Activated CD8-positive, alpha-beta memory T cell treated with anti-CD3 and anti-CD28 coated beads for 1 hour (primary cell): ENCODE measurements at places on chromosomes 7 and 10.

DNA sequence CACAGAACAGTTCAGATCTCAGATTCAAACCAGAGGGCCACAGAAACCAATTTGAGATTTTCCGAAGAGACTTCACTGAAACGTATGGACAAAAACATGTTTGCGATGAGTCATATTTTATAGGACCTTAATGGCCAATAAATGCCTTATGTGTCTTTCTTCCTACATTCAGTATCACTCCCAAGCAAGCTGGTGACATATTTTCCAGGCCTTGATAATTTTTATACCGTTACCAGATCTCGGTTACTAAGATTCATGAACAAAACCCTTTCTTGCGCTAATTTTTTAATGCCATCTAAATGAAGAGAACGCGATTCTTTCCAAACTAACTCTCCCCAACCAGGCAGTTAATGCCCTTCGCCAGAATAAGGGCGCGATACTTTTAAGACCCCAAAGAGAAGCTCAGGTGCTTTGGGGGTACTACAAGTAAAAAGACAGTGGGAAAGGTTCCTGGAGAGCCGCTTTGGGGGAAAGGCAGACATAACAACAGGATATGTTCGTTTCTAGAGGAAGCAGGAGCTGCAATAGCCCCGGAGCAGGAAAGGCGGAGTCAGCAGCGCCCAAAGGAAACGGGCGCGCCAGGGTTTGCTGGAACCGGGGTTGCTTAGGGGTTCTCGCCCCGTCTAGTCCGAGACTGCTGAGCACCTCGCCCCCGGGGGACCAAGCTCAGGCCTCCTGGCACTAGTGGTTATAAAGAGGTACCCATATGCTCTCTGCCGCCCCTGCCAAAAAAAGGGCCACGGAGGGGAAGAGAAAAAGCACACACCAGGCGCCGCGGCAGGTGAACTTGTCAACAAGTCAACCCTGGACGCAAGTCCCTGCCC, 884 bp downstream of the ICA1 start:
- no peak for DNase-seq

DNA sequence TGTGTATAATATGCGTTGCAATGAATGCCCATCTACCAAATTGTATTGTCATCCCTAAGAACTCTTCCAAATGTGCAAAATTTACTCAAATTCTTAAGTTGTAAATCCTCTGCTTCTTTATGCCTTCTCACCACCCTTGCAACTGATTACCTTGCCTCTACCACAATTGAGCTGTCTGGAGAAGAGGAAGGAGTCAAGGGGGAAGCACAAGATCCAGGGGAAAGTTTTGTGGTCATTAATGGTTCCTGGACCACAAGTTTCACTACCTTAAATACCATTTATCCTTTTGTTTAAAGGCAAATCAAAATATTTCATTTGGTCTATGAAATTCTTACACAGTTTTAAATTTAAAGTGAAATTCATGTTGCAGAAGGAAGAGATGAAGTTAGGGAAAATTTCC, 16.7 kb downstream of the CRPPA start:
- DNase-seq = no peak

- DNase-seq = no peak
Measured at GRCh38 chr10:131870831-131871672, 29.8 kb upstream of the PPP2R2D start.

DNA sequence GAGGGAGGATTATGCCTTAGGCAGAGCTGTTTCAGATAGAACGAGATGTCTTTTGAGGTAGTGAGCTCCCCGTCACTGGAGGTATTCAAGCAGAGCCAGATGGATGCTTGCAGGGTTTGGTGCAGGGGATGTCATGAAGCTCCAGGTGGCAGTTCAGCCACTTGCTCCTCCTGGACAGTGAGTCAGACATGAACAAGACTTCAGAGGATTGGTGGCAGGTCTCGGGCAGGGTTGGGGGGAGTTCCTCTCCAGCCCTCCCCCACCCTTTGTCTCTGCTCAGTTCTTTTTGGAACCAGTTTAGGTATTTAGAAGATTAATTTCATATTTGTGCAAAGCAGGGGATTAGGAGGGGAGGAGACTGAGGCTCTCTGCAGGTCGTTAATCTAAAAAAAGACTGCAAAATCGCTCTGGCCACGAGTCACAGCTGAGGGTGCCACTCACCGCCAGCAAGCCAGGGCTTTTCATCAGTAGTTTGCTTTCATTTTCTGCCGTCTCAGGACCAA, 21.5 kb upstream of the MYL10 start:
- DNase-seq = no peak

GRCh38 chr10:112775892-112776674, 174.0 kb upstream of the TCF7L2 start:
- DNase-seq = no peak

- no peak for DNase-seq
Measured at GRCh38 chr10:129586898-129587443, 119.9 kb downstream of the MGMT start.

DNA sequence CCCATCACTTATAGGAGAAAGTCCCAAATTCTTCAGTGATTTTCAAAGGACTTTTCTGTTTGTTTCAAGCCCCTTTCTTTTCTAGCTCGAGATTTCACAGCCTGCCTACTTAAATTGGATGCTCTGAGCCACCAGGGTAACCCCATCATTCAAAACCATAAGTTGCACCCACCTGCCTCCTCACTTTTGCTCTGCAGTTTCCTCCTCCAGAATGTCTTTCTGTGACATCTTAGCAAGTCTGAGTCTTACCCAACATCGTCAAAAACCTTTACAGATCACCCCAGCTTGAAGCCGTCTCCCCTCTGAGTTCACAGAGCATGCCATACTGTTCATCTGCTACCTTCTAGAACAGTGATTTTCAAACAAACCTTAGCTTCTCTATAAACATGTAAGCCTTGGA, 64.3 kb upstream of the CACNB2 start:
- DNase-seq = no peak

GRCh38 chr7:37344886-37345579, 103.6 kb downstream of the ELMO1 start:
- no peak for DNase-seq

DNA sequence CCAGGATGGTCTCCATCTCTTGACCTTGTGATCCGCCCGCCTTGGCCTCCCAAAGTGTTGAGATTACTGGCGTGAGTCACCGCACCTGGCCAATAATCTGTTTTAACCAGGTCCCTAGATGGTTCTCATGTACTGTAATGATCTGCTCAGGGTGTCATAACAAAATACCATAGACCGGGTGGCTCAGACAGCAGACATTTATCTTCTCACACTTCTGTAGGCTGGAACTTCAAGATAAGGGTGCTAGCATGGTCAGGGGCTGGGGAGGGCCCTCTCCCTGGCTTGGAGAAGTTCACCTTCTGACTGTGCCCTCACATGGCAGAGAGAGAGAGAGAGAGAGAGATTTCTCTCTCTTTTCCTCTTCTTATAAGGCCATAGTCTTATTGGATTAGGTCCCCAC, 279.4 kb upstream of the LYZL1 start:
- DNase-seq = no peak

DNA sequence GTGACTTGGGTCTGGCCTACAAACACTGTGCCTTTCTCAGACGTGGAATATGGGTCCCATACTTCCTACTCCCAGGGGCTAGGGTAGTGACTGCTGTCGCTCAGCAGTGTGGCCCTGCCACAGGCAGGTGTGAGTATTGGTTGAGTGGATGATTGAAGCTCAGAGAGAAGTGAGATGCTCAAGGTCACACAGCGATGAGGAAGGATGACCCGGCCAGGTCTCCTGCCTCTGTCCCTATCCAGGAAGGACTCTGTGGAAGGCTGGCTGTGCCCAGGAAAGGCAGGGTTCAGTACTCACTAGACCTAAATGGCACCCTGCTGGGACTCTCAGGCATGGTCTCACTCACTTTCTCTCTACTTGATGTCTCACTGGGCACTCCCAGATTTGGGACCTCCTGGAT, 2.8 kb downstream of the PRF1 start:
- no peak for DNase-seq

DNA sequence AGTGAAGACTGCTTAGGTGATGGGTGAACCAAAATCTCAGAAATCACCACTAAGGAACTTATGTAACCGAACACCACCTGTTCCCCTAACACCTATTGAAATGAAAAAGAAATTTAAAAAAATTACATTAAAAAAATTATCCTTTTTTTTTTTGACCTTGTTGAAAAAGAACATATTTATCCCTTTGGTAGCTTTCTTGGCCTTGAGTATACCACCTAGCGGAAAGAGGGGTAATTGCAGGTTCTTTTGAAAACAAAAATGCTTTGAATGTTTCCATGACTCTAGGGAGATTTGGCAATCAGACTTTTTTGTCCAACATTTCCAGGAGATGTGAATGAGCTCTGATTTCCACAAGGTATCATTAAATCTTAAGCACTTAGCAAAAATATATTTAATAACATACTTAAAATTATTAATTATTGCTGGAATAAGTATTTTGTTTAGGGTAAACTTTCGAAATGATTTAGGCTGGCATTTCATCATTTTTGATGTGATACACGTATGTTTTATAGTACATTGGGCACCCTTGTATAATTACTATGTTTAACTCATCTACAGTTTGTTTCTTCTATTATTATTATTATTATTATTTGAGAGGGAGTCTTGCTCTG, 47.0 kb upstream of the ELMO1 start:
- no peak for DNase-seq

DNA sequence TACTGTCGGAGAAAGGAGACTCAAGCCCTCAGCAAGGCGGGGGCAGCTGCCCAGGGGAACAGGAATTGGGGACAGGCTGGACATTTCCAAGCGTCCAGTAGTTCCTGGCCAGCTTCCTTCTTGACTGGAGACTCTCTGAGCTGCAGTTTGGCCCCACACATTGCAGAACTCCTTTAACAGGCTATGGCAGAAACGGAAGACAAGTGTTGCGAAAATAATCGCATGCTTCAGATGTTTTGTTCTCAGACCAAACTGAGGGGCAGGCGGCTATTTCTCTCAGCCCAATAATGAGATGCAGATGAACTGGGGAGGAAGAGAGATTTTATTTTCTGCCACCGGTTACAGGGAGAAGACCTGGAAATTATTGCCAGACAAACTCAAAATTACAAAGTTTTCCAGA, 88.0 kb upstream of the PFKP start:
- no peak for DNase-seq

- DNase-seq = no peak
Measured at GRCh38 chr7:31420948-31421347, 80.4 kb upstream of the NEUROD6 start.

DNA sequence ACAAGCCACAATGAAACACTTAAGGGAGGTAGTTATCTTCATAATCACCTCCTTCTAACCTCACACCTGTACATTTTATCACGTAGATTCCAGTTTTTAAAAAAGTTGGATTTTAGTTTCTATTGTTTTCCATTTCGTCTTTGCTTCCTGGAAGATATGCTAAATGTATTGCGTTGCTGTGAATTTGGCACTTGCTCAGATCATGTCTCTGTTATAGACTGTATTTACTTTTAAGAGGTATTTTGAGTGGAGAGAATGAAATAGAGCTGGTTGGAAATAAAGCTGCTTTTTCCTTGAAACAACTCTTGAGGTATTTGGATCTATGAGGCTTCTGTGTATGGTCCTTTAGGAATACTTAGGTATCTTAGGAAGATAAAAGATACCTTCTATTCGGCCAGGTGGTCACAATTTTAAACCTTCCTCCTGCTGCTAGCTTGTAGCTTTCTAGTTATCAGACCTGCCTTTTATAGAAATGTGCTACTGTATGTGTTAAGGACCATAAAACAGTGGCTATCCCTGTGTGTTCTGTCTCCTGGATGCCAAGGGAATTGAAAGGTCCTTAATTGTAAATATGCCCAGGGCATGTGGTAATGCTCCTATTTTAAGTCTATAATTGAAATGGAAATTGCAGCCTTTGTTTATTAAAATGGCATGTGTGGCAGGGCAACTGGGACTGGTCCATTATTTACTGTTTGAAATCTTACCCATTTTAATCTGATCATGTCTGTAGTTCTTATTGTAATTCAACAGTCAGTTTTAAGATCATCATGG, 147.7 kb downstream of the SND1 start:
- DNase-seq = no peak

GRCh38 chr7:5237286-5237685, 45.5 kb upstream of the SLC29A4 start:
- DNase-seq = no peak

DNA sequence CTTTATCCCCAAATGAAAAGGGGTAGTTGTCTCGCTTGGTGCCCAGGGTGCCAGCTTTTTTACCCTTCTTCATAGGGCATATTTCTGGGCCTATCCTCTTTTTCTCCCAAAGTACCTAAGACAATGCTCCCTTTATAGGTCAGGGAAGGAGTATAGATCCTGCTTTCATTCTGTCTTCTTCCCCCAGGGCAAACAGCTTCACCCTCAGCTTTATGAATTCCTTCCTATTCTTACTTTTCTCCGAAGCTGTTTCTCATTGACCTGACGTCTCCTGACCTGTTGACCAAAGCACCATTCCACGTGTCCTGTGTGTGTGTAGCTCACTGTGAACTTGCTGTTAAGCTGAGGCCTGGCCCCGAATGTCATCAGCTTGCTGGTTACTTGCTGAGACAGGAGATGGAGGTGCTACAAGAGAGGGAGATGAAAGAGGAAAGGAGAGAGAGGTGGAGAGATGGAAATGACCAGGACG, 48.9 kb downstream of the PYROXD2 start:
- no peak for DNase-seq

- no peak for DNase-seq
Measured at GRCh38 chr10:133458710-133459453, 5.1 kb downstream of the SCART1 start.

DNA sequence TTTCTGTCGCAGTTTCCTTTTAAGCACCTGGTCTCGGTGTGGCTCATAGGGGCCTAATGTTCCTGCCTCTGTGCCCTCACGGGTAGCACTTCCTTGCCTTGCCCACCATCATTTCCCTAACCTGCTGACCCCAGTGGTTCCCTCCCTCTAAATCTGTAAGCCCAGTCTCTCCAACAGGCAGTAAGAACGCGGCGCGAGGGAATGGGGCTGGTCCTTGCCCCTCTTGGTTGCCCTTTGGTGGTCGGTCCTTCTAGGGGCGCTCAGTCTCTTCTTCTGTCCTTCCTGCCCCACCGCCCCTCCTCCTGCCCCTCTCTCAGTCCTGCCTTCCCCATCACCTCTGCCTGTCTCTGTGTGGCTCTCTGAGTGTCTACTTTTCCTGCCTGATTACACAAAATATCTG, 21.2 kb downstream of the EMX2 start:
- DNase-seq = no peak

DNA sequence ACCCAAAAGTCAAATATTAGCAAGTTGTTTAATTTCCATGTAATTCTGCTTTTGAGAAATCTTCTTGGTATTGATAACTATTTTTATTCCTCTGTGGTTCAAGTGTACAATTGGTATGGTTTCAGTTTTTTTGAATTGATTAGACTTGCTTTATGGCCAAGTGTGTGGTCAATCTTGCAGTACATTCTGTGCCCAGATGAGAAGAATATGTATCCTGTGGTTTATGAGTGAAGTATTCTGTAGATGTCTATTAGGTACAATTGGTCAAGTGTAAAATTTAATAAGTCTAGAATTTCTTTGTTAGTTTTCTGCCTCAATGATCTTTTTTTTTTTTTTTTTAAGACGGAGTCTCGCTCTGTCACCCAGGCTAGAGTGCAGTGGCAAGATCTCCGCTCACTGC, 36.6 kb upstream of the C7orf33 start:
- DNase-seq = no peak

- no peak for DNase-seq
Measured at GRCh38 chr10:28075424-28075823, 76.5 kb upstream of the ODAD2 start.

- DNase-seq = no peak
Measured at GRCh38 chr7:95865716-95866371, 93.5 kb downstream of the DYNC1I1 start.
